ENCODE measurements at places on chromosomes 2 and 18.

DNA sequence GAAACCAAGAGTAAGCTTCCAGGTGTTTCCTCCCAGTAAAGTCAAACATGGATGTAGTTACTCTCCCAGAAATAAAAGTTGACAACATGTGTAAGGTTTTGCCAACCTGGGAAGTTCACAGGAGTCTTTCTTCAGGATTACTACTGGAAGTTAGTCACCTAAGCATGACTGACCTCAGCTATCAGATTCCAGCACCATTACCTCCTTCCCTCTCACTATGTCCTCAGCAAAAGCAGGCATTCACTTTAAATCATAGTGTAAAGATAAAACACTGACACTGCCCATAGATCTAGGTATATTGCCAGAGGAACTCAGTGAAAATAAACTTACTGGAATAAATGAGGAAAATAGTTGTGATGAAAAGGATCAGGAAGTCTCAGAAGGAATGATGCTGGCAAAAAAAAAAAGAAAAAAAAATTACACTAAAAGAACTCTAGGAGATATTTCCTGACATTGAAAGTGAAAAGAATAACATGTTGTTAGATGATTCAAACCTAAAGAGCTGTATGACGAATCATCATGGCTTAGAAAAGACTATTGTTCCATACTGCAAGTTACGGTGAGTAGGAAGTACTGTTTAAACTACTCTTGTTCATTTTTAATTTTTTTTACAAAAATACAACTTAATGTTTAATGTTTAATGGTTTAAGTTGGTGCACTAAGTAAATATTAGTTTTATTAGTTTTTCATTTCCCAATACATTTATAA lies 484.5 kb upstream of the ZNF804A start:
- DNase-seq = no peak

- no peak for DNase-seq
Measured at GRCh38 chr2:165762723-165763122, 31.3 kb downstream of the GALNT3 start.

GRCh38 chr18:35378574-35378896 lies 1.4 kb upstream of the ZNF396 start:
- no peak for DNase-seq

- no peak for DNase-seq
Measured at GRCh38 chr2:207955456-207955855, 69.9 kb downstream of the PLEKHM3 start.

- no peak for DNase-seq
Measured at GRCh38 chr2:174341995-174342685, 7.4 kb downstream of the SP9 start.

DNA sequence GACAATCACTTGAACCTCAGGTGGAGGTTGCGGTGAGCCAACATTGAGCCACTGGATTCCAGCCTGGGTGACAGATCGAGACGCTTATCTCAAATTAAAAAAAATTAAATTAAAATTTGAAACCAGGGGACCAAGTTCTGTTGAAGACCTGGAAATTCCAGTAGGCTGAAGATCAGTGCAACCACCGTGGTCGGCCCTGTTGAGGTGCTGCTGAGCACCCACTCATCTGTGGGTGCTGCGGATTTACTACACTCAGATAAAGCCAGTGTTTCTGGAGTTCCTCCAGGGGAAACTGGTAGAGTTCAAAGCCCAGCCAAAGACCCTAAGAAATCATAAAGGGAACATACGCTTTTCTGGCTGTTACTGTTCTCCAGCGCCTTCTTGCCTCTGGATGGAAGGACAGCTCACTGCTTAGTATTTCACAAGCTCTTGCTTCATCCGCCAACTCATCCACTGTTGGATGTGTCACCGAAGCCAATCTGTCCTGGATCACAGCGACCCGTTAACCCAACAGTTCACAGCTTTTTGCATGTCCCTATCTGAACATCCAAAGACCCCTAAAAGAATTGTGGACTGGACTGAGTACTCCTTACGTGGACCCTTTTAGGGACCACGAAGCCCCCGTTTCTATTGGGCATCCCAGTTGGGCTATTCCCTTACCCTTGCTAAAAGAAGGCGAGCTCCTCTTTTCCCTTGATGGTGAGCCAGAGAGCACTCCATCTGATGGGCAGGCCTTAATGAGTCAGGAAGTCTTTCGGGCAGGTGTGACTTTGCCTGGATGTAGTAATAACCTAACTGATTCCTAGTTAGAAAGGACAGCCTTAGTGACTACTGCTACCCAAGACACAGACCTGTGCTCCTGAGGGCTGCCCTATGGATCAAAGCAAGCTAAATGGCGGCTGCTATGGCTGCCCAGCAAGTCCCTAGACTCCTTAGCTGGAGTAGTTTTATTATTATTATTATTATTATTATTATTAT lies 6.0 kb upstream of the ALPP start:
- DNase-seq = no peak

- no peak for DNase-seq
Measured at GRCh38 chr2:217943446-217944321, 59.1 kb downstream of the TNS1 start.

GRCh38 chr2:232322560-232323327 lies 55.8 kb upstream of the ALPP start:
- no peak for DNase-seq

- no peak for DNase-seq
Measured at GRCh38 chr18:49098386-49098785, 147.6 kb upstream of the SMAD7 start.

- DNase-seq = no peak
Measured at GRCh38 chr18:54358495-54359040, 862 bp downstream of the C18orf54 start.

- DNase-seq = no peak
Measured at GRCh38 chr18:9289698-9290097, 44.9 kb upstream of the TWSG1 start.

DNA sequence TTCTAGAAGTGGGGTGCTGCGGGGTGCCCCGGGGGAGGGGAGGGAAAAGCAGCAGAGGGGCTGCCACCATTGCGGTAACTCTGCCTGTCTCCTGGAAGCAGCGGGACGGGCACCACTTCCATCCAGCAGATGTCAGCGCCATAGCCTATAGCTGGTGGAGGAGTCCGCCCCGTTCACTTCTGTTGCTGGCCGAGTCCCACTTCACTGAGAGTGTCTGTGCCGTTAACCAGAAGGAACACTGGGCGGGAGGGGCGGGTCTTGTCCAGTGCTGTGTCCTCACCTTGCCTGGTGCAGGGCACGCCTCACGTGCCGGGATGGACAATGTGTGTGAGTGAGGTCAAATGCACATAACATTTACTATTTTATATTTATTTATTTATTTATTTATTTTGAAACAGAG lies 19.3 kb upstream of the ODC1 start:
- DNase-seq = no peak

DNA sequence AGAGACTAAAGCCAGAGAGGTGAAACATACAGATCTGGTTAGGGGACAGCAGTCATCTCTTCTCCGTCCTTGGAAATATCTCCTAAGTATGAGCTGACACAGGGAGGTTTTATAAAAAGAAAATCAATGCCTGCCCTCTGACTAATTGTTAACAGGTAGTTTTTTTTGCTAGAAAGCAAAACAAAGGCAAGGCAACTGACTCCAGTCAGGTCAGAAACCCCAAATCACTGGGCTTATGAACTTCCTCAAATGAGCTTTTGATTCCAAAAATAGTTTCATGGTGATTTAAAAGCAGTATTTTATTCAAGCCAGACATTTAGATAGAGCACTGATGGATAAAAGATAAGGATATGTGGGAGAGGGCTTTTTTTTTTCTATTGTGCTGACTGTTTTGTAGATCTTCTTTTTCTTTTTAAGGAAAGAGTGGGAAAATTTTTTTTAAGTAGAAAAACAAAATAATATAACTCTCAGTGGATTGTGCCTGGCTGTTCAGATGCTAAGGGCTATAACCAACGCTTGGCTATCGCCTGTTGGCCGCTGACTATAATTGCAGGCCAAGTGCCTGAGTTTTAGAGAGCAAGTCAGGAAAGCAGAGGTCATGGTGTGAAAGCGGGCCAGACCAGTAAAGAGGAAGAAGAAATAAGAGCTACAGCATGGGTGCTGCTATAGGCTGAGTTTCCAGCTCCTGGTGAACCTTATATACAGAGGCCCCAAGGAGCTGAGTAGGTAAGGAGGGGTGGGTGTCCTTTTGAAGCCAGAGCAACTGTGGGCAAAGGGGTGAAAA lies 44.9 kb downstream of the MRPL35 start:
- no peak for DNase-seq

DNA sequence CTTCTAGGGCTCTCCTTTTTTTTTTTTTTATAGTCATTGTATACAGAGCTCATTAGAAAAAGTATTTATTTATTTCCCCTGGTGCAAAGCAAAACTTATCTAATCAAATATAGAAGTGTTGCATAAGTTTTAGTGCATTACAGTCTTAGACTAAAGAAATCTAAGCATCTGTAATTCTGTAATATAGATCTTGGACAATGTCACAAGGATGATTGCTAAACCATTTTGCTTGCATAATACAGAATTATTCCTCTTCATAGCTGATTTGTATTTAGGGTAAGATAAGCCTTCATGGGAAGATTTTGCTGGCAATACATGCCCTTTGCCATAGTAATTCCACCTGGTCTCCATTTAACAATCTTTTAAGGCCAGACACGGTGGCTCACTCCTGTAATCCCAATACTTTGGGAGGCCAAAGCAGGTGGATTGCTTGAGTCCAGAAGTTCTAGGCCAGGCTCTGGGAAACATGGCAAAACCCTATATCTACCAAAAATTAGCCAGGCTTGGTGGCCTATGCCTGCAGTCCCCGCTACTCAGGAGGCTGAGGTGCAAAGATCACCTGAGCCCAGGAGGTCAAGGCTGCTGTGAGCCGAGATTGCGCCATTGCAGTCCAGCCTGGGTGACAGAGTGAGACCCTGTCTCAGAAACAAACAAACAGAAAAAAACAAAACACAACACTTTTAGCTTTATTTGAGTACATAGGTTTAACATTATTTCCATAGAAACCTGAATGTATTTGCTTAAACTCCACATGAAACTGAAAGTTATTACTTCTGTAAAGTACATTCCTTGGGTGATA lies 2.2 kb upstream of the ACADL start:
- no peak for DNase-seq

DNA sequence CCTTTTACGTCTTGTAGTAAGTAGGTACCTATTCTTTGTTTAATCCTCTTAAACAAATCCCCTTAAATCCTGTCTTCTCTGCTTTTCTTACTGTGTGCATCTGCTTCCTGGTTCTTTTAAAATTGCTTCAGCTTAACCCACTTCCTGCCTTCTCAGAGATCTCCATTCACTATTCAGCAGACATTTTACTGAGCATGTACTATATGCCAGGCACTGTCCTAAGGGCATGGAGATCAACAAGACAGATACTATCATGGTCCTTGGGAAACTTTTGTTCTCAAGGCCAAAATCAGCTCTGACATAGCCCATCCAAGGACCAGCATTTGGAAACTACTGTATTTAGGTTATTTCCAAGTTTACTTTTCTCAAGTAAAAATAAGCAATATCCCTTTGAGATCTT lies 227.5 kb downstream of the TPGS2 start:
- no peak for DNase-seq

DNA sequence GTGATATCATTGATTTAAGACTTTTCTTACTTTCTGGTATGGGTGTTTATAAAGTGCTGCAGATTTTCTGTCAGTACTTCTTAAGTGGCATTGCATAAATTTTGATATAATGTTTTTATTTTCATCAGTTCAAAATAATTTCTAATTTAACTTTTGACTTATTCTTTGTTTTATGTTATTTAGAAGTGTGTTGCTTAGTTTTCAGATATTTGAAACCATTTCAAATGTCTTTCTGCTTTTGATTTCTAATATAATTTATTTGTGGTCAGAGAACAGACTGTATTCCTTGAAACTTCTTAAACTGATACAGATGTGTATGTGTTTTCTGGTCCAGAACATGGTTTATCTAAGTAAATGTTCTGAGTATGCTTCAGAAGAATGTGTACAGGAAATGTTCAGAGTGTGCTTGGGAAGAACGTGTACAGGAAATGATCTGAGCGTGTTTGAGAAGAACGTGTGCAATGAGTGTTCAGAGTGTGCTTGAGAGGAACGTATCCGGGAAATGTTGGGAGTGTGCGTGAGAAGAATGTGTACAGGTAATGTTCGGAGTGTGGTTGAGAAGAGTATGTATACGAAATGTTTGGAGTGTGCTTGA lies 265.7 kb upstream of the HS6ST1 start:
- no peak for DNase-seq

GRCh38 chr2:36367895-36368353 lies 12.3 kb downstream of the CRIM1 start:
- no peak for DNase-seq

- DNase-seq = no peak
Measured at GRCh38 chr2:237298151-237299118, 115.5 kb downstream of the COL6A3 start.

DNA sequence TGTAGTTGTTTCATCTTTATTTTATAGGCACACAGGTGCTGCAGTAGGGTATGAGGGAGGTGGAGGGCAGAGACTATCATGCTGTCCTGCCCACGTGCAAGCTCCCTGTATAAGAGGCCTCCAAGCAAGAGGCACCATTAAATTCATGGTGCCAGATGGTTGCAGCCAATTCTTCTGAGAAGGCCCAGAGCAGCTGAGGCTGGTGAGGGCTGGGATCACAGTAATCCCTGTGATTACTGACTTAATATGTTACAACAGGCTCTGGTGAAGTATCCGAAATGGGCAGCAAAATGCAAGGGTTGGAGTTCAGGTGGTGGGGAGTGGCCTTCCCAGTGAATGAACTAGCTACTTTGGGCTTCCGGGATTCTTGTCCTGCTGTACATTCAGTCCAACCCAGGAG lies 191.9 kb upstream of the SMAD2 start:
- DNase-seq = no peak

DNA sequence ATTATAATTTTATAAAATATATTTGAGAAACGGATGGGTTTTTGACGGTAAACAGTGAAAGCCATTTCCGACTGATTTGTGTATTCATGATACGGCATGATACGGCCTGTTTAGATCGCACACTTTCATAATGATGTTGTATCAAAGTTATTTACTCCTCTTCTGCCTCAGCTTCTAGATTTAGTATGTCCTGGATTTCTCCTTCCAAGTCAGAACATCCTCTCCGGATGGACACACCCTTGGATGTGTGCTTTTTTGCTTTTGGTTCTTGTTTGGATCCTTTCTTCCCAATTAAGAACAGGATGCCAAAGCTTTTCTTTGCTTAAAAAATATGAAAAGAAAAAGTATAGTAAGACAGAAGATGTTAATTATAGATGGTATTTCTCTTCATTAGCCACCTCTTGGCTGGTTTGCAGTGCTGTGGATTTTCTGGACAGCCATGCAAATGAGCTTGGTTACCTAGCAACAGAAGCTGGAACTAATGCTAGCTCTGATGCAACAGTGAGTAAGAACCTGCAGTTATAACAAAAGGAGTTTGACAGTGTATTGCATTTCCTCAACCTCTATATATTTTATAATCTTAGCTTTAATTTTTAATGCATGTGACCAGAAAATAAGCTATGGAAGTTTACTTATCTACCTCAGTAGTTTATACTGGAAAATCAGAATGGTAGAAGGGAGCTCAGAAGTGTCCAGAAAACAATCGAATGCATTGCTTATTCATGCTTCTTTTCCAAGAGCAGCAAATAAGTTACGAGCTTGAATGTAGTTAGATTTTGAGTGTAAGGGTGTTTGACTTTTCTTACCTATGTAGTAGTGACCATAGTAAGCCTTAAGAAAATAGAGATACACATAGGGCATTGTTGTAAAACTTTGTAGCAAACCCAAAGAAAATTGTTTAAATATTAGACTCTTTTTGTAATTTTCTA lies 27.9 kb downstream of the RMND5A start:
- no peak for DNase-seq

Measured in activated CD8-positive, alpha-beta memory T cell treated with anti-CD3 and anti-CD28 coated beads for 4 hours (primary cell).